T-helper 1 cell (primary cell): ENCODE measurements at places on chromosomes 11 and 22.

DNA sequence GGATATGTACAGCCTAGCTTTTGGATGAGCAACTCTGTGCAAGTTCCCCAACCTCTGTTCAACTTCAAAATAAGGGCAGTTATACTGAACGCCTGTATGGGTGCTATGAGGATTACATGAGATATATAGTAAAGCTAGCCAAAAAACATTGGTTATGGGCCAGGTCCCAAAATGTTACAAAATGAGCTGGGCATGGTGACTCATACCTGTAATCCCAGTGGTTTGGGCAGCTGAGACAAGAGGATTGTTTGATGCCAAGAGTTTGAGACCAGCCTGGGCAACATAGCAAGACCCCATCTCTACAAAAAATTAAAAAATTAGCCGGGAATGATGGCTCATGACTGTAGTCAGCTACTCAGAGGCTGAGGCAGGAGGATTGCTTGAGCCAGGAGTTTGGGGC, 118.4 kb downstream of the TEAD1 start:
- no peak for DNase-seq

DNA sequence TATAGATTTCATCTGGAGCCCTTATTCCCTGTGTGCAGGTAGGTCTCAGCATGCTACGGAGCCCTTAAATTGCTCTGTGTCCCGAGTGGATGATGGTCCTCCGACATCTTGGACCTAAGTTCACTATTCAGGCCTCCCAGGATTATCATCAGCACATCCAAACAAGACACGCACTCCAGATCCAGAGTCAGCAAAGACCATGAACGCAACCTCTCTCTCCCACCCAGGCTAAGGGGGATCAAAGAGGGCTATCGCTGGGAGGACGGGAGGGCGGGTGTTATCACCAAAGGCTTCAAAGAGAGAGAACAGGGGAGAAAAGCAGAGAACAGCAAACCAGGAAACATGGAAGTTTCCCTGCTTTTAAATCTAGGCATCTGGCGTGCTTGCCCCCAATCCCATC, 659.4 kb downstream of the TBC1D22A start:
- no peak for DNase-seq

DNA sequence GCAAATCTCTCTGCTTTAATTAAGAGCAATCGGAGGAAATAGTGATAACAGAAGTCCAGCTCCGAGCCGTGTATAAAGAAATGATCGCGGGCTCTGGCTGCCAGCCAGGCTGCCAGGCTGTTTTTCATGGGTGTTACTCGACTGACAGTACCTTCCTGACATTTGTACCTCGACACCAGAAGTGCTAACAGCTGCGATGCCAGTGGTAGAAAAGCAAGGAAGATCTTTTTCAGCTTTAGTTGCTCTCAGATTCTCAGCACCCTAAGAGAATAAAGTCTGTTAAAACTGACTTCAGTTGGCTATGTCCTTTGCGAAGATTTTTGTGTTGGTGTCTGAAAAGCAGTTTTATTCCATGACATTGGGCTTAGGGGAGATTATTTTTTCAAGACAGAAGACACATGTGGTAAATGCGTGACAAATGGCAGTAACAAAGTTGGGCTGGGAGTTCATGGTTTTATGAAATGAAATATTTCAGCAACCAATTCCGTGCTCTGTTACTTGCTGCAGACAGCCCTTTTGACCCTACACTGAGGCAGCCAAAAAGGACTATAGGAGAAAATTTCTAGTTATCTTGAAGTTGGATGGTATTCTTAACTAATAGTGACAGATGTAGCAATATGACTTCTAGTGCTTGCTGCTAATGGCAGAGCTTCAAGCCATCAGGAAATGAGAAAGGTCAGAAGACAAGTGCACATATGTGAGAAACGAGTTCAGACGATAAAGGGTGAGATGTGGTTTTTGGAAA, 296.2 kb downstream of the CNTN5 start:
- no peak for DNase-seq

DNA sequence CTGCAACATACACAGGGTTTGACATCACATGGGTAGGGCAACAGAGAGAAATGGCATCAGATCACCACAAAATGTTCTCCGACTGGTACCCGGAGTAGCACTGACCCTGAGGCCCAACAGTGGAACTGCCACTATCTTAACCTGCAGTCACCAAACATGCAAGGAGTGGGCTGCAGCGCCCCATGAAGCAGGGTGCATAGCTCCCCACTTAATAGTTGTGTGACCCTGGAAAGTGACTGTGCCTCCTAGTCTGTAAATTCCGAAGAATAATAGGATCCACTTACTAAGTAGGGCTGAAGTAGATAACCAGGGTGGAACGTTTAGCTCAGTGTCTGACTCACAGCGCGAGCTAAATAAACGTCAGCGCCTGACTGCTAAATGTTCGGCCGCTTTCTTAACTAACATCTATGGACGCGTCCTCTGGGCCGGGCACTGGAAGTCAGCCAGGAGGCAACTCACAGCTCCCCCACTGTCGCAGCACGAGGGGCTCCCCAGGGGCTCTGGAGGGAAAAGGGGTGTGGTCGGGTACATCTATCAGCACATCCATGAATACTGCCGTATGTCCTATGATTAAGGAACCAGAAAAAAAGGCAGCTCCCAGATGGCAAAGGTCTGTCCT, 777 bp downstream of the LTO1 start:
- no peak for DNase-seq

GRCh38 chr11:8767466-8768142, 85.0 kb downstream of the RPL27A start:
- DNase-seq = no peak

DNA sequence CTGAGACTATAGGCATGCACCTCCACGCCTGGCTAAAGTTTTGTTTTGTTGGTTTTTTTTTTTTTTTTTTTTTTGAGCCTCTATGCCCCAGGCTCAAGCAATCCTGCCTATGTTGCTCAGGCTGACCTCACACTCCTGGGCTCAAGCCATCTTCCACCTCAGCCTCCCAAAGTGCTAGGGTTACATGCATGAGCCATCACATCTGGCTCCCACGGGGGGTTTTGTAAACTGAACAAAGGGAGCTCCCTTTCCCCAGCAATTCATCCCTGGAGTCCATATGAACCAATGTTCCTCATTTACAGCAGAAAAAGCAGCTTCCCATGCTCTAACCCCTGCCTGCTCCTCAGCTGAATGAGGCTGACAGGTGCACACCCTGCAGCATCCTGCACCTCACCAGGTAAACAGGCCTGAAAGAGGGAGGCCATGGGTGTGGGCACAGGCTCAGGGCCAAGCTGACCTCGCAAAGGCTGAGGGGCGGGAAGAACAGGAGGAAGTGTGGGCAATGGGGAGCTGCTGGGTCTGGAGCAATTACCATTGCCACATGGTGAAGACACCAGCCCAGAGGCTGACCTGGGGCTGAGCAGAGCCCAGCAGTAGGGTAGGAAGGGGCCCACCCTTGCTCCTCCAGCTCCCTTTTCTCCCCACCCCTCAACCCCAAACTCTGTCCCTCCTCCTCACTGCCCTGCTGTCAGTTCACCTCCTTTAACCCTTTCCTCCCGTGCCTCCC, 58.2 kb downstream of the RBX1 start:
- no peak for DNase-seq

GRCh38 chr11:9386086-9386485, 1.6 kb downstream of the IPO7 start:
- no peak for DNase-seq

DNA sequence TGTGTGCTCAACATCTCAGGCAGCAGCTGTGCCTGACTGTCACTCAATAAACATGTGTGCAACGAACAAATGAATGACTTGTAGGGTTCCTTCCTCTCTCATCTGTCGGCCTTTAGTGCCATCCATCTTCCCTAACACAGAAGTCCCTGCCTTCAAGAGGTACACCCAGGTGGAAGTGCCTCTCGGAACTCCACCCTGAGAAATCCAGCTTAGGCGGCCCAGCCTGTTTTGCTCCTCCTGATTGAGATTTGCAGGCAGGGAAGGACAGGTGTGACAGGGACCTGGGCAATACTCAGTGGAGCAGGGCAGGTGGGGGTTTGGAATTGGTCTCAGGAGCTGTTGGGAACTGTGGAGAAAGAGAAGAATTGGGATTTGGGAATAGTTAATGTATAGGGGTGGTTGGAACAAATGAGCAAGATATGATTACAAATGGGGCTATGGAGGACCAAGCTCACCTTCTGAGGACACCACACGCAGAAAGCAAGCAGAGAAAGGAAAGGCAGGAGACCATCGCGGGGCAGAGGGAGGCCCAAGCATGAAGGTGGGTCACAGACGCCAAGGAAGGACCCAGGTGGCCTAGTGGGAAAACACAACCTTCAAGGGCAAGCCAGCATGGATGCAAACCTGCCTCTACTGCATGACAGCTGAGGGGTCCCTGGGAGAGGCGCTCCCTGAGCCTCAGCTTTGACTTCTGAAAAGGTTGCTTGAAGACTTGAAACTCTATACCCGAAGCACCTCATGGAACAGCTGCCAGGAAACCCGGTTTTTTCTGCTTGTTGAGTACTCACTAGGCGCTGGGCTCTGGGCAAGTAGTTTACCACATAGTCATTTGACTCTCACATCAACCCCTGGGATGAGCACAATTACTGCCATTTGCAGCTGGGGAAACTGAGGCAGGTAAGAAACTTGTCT, 40.9 kb upstream of the ANO1 start:
- DNase-seq = no peak

DNA sequence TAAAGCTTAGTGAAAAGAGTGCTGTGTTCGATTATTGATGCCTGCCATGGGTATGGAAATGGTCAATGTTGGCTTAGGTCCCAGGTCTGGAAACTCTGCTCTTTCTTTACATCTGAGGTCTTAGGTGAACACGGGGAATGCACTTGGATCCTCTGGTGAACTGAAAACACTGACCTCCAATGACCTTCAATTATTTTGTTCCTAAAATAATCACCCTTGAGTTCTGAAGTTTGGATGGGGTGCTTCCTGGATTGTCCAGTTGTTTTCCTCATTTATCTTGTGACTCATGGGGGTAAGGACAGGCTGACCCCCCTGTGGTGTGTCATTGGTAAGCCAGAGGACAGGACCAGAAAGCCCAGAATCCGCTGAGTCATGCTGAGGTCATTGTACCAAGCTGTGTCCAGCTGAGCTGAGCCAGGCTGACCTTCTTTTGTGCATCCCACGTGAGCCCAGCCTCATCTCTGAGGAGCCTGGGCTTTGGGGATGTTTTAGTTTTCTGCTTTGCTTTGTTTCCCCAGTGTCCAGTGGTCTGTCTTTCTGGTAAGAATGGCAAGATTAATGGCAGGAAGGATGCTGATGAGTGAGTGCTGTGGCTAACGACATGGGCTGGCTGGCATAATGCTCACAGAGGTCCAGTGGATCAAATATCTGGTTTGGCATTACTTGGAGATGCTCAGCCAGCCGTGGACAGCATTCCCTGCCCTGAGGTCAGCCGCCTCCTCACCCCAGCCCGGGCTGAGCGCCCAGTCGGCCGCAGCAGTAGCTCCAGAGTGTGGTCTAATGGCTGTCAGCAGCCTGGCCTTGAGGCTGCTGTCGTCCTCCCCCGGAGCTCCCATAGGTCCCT, 35.6 kb downstream of the AMPD3 start:
- no peak for DNase-seq

DNA sequence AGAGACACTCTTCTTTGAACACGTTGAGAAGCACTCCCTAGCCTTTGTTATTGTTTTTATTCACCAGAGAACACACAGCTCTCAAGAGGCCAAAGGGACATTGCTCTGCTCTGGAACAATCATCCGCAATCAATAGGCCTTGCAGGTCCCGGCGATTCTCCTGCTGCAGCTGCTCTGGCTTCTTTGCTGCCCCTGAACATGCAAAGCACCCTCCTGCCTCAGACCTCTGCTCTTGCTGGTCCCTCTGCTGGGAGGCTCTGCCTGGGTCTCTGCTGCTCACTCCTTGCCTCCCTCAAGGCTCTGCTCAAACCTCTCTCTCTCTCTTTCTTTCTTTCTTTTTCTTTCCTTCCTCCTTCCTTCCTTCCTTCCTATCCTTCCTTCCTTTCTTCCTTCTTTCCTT, 232.7 kb downstream of the DSCAML1 start:
- no peak for DNase-seq

GRCh38 chr11:115500547-115501501, 3.4 kb downstream of the CADM1 start:
- DNase-seq = no peak

- DNase-seq = no peak
Observed at GRCh38 chr11:77619576-77620198, 17.9 kb downstream of the CLNS1A start.

DNA sequence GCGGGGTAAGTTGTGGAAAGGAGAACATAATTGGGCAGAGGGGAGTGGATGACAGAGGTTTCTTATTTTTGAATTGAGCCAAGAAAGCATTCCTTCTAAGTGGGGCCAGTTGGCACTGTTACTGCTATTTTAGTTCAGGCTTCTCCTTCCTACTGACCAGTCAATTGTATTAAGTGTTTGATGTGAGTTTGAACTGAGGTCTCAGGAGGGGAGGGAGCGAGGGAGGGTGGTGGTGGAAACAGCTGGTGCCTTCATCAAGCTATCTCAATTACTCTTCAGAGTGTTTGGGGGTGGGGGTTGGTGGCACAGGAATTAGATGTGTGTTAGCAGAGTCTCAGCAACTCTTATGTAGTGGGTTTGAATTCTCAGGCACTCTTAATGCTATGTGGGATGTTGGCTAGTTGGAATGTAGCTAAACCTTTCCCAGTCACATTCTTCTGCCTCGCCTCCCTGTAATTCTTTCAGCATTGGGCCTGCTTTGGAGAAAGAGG, 14.5 kb downstream of the CTNND1 start:
- DNase-seq = no peak

DNA sequence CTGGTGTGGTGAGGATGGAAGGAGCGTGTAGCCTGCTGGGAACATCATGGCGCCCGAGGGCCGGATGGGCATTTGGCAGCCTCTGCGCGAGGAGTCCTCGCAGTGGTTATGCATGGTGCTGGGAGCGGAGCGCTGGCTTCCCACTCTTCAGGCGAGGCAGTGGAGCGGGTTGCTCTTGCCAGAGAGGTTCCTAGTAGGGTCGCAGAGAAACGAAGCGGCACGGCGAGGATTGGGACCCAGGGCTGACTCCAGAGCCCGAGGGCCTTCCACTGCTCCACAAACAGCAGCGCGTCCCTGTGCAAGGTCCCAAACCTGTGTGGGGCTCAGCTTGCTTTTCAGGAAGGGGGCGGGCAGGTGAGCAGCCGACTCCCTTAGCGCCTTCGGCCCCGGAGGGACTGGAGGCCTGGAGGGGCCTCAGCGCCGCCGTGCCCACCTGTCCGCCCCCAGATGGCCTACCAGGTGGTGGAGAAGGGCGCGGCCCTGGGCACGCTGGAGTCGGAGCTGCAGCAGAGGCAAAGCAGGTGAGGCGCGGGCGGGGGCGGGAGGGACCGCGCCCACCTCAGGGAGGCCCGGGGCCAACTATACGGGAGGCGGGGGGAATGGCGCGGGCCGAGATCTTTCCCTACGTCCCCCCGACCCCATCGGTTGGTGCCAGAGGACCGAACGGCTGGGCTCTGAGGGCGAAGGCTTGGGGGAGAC, 7.2 kb downstream of the ATG16L2 start:
- DNase-seq = no peak
